ENCODE measurements at places on chromosomes 5 and 9. TPM values are rescaled to one million over a fixed set of nuclear protein-coding genes. Genes with fewer than 3 reads are reported as not detected.

PRSS3 gene
- not detected for total RNA-seq

DNA sequence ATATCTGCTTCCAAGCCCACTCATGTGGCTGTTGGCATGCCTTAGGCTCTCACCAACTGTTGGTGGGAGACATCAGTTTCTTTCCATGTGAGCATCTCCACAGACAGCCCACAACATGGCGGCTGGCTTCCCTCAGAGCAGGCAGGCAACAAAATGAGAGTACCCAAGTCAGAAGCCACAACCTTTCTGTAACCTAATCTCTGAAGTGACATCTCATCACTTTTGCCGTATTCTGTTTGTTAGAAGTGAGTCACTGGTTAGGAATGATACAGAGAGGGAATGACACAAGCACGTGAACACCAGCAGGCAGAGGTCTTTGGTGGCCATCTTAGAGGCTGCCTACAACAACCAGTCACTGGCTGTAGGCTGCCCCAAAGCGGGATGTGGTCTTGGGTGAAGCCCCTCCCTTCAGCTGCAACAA is 88.6 kb upstream of the RASGRF2 start:
- DNase-seq, result no peak

ARL14EPL gene
- total RNA-seq, result 0.66 TPM

RFX3 gene
- total RNA-seq, result 2.7 TPM

SEMA4D gene
- total RNA-seq, result not detected

HBEGF gene
- 6.5 TPM for total RNA-seq

Measured in SJCRH30 (cell line).